ENCODE measurements at places on chromosomes 4 and X.

GRCh38 chr4:89306486-89307177 is 968 bp downstream of the GPRIN3 start:
- no peak for DNase-seq

DNA sequence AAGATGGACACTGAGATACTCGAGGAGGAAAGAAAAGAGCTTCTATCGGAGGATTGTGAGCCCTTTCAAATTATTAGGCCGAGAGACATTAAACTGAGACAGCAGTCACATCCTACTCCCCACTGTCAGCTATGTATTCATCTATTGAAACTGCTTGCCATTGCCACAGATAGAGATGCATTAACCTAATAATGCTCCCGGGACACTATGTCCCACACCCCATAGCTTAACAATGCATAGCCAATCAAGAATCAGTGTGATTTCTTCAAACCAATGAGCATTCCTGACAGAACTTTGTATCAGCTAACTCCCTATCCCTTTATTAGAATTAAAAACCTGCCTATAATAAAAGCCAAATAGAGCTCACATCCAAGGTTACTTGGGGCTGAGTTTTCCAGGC is 118.1 kb upstream of the NEIL3 start:
- DNase-seq: no peak

- no peak for DNase-seq
These were observed 26.7 kb downstream of the PDK3 start for GRCh38 chrX:24491741-24492140.

DNA sequence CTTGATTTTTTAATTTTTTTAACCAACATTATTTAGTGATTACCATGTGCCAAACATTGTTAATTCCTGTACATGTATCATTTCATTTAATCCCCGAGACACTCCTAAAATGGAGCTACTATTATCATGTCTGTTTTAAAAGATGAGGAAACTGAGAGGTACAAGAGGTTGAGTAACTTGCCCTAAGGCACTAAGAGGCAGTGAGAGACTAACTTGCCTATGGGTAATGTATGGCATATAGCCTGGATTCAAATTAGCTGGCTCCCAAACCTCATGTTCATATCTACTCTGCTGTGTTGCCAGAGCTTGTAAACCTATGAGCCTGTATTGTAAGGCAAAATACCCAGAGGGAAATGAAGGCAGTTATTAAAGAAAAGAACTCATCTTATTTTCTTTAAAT is 443.6 kb downstream of the IL15 start:
- DNase-seq: no peak

GRCh38 chrX:123169247-123169901 is 14.7 kb upstream of the GRIA3 start:
- DNase-seq: no peak

DNA sequence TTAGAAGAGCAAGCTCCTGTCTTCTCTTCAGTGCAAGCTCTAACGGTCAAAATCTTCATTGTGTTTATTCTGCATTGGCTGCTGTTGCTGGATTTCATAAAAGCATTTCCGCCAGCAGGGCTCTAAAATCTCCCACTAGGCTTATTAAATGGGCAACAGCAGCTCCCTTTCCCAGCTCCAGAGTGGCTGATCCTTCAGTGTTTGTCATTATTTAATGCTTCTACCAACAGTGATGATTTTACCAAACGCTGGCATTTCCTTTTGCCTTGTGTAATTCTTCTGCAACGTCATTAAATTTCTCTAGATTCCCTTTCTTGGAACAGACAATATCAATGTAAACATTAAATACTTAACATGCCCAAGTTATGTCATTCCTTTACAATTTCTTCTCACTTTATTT is 20.1 kb downstream of the SLC7A11 start:
- no peak for DNase-seq

- DNase-seq: no peak
These were observed 3.1 kb downstream of the MAMLD1 start for GRCh38 chrX:150365990-150366911.

DNA sequence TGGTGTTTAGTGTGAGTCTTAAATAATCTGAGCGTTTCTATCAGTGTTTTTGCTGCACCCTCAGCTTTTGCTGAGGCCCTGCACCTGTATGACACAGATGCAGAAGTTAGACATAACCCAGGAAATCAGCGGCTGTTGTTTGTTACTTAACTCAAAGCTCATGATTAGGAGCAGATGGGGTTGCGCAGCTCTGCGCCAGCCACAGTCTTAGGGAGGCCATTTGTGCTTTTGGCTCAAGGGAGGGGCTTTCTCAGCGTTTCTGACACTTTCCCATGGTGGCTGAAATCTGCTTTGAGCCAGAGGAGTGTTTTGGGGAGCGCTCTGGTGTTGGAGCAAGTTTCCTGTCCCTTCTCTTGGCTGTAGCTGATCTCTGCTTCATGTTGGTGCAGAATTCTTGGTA is 433.8 kb downstream of the NAF1 start:
- DNase-seq: no peak

- no peak for DNase-seq
These were observed 19.4 kb upstream of the CPLX1 start for GRCh38 chr4:845233-845835.

DNA sequence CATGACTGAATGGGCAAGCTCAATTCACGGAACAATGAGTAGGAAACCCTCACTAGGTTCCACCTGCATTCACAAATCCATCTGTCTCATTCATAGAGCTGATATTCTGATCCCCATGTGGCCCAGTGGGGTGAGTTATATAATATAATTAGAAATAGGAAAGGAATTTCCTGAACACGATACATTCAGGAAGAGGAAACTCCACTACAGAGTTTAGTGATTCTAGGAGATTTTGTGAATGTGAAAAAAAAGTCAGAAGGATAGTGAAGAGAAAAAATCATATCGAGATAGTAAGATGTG is 471.2 kb downstream of the GASK1B start:
- DNase-seq: no peak

DNA sequence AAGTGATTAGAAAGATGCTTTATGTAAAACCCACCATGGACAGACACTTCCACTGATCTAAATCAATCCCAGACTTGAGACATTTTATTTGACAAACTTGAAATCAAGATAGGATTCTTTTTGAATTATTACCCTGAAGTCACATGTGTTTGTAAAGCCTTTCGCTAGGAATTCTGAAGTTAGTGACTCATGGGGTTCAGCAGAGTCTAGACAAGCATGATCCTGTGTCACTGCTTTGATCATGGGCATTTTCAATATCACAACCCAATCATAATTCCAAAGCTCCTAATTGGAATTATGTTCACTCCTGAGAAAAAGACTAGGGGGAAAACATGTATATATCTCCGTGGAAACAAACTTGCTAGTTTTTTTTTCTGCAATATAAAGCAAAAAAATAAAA is 67.5 kb upstream of the BMP3 start:
- no peak for DNase-seq

DNA sequence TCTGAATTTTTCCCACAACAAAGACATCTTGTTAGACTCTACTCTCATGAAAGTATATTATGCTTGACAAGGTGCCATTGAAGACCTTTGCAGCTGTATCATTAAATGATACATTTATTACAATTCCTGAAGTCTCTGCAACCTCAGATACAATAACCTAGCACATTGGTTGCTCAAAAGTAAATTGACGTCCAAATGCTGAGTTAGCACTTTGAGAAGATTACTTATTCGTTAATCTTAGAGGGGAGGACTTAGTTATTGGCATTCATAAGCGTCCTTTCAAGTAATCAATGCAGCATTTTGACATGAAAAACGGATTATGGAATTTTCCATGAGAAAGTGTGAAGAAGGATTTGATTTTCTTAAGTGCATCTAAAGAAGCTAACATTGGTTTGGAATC is 151.6 kb downstream of the ARSF start:
- no peak for DNase-seq

GRCh38 chrX:154408659-154409221 is 314 bp downstream of the DNASE1L1 start:
- DNase-seq: no peak

DNA sequence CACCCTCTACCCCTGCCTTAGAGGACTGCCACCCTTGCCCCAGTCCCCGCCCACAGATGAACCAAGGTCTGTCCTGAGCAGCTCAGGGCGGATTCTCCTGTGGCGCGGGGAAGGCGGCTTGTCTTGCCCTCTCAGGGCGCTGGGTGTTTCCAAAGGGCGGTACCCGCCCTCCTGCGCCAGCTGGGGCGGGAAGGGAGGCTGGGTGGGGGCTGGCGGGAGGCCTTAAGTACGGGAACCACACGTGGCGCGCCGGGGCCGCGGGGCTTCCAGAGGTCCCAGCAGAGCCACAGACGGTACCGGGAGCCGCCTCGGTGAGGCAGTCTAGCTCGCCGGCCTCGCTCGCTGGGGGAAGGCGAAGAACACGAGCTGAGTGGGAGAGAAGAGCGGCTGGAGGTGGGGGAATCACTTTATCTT is 361.1 kb downstream of the MID1IP1 start:
- DNase-seq: peak; percentile 47

GRCh38 chr4:173990869-173991210 is 292.6 kb downstream of the FBXO8 start:
- DNase-seq: no peak

GRCh38 chrX:124395145-124395880 is 49.0 kb downstream of the SH2D1A start:
- DNase-seq: no peak

GRCh38 chr4:130092187-130093015 is 996.4 kb downstream of the C4orf33 start:
- DNase-seq: no peak

DNA sequence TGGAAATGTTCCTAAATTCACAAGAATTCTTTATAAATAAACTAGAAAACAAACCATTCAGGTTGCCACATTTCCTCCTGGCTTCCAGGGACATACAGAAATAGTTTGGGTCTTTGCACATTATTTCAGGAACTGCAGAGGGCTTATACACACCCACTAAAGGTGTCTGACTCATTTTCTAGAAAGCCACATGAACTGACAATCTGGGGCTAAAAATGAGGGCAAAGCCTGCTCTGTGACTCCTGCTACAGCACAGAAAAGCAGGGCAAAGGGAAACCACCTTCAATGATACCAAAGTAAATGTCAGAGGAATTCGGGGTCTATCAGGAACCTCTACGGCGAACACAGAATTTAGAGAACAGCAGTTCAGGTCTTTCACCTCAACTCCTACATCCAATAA is 112.2 kb upstream of the MAP3K15 start:
- DNase-seq: peak; percentile 16

- no peak for DNase-seq
These were observed 932.5 kb downstream of the SH3BGRL start for GRCh38 chrX:82134378-82134777.

DNA sequence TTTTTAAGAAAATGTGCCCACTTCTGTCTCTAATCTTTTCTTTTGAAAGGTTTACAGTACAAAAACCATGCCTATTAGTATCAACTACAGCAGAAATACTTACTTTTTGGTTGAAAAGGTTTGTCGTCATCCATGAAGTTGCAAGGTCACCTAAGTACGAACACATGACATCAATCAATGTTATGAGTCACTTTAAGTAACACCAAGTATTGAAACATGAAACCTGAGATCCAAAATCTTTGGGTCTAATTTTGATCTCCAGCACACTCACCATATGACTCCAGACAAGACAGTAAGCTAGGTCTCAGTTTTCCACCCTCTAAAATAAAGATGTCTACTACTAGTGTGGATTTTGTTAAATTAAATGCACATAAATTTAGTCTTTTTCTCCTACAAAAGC is 8.4 kb downstream of the ZNF280C start:
- no peak for DNase-seq

DNA sequence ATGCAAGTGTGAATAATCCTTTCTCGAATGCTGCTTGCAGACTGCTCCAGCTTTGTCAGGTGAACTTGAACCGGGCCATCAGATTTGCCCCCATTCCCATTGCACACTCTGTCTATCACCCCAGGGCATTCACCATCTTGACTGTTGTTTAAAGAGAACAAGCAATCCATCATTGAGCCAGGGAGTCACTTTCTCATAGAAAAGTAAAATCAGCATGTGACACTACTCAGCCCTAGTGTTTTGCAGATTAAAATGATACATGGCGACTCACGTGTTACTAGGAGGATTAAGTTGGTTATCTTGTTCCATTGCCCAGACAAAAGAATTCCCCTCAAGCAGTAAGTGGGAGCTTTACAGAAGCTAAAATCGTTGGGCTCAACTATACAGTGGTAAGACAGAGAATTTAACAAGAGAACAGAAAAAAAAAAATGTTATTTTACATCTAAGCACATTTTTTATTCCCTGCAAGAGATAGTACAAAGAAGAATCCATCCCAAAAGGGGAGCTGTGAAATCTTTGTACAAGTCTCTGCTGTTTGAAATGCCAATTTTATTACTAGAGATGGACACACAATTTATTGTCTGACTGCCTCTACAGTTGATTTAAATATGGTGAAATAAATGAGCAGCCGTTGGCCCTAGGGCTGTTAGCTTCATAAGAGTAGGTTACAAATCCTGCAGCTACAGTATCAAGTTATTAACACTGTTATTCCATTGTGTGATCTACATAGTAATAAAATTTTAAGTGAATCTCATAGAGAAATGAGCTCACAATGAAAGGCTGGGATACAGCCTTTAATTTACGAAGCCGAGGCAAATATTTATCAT is 67.5 kb downstream of the NEUROG2 start:
- DNase-seq: no peak

DNA sequence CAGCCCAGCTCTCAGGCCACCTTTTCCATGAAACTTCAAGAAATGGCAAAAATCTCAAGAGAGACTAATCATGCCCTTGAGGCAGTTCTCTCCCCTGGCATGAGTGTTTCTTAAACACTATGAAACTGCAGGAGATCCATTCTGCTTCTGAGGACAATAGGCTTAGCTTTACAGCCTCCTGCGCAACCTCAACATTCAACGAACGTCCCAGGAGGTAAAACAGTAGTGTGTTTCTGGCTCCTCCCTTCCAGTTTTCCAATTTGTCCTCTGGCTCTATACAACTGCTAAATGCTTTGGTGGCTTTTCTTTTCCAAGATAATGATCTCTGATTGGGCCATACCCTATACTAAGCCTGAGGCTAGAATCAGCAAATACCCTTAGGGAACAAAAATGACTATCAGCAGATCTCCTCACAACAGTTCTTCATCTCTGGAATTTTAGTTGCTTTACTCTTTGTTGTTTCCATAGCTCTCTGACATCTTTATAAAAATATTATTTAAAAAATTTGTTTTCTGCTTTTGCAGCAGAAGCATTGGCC is 87.0 kb upstream of the FAT1 start:
- DNase-seq: no peak

GRCh38 chr4:15291122-15291521 is 136.7 kb upstream of the C1QTNF7 start:
- no peak for DNase-seq

- DNase-seq: no peak
These were observed 464.6 kb downstream of the PCDH18 start for GRCh38 chr4:137067735-137068134.

GRCh38 chr4:54392479-54392878 is 163.4 kb downstream of the PDGFRA start:
- DNase-seq: no peak

DNA sequence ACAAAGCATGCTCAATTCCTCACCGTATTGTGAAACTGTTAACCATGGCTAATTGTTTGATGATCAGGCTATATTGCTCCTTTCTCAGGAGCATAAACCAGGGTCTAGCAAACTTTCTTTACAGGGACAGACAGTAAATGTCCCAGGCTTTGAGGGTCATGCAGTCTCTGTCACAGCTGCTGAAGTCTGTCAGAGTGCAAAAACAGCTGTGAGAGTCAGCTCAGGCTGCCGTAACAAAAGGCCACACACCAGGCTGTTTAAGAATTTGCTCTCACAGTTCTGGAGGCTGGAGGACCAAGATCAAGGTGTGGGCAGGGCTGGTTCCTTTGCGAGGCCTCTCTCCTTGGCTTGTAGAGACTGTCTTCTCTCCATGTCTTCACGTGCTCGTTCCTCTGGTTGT is 75.6 kb downstream of the GPR143 start:
- DNase-seq: no peak

GRCh38 chrX:42047886-42048285 is 124.5 kb upstream of the CASK start:
- no peak for DNase-seq

Data from activated T-cell treated with anti-CD3 and anti-CD28 coated beads, Interleukin-2, amount 50 U/mL, for 4 hours (primary cell).